HFFc6 (cell line): ENCODE measurements at places on chromosomes 2 and 18. TPM values are rescaled to one million over a fixed set of nuclear protein-coding genes. Genes with fewer than 3 reads are reported as not detected.

- DNase-seq = no peak
These were observed 807.1 kb downstream of the RNF144A start for GRCh38 chr2:7724336-7724735.

The MC5R gene
- total RNA-seq = not detected in 3 replicates

The ABCG8 gene
- total RNA-seq = not detected in 3 replicates

The TTN gene
- 0.17 to 0.60 TPM (median 0.41 TPM) in 3 replicates for total RNA-seq

- DNase-seq = no peak
These were observed 123.3 kb downstream of the PXDN start for GRCh38 chr2:1621041-1621440.

- no peak for DNase-seq
These were observed 134.4 kb downstream of the SETBP1 start for GRCh38 chr18:44815108-44815507.

- no peak for DNase-seq
These were observed 35.9 kb upstream of the MGAT5 start for GRCh38 chr2:134217924-134218323.

The GPR155 gene
- 3.2 to 6.7 TPM (median 6.3 TPM) in 3 replicates for total RNA-seq

GRCh38 chr18:62045316-62045715, 141.5 kb downstream of the PIGN start:
- DNase-seq = no peak

DNA sequence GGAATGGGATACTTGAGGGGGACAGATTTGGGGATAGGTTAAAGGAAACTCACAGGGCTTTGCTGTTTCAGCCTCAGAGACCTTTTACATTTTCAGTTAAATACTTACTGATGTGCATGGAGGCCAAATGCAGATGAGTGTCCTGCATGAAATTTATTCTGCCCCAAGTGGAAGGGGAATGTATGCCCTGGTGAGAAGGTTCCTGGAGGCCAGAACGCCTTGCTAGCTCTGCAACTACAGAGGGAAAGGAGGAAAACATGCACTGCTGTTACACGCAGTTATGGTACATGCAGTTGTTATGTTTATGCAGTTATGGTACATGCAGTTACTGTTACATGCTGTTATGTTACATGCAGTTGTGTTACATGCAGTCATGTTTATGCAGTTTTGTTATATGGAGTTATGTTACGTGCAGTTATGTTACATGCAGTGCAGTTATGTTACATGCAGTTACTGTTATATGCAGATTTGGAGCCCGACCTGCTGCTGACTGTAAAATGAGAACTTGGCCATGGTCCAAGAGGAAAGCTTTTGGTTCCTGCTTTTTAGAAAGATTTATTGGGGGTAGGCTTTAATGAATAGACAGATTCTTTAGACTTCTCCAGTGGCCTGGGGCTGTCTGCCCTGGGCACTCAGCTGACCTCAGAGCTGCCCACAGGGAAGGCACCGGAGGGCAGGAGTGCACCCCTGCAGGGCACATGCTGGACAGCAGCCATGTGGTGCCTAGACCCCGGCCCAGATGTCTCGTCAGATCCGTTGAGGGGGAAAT, 84.1 kb downstream of the LDLRAD4 start:
- no peak for DNase-seq

DNA sequence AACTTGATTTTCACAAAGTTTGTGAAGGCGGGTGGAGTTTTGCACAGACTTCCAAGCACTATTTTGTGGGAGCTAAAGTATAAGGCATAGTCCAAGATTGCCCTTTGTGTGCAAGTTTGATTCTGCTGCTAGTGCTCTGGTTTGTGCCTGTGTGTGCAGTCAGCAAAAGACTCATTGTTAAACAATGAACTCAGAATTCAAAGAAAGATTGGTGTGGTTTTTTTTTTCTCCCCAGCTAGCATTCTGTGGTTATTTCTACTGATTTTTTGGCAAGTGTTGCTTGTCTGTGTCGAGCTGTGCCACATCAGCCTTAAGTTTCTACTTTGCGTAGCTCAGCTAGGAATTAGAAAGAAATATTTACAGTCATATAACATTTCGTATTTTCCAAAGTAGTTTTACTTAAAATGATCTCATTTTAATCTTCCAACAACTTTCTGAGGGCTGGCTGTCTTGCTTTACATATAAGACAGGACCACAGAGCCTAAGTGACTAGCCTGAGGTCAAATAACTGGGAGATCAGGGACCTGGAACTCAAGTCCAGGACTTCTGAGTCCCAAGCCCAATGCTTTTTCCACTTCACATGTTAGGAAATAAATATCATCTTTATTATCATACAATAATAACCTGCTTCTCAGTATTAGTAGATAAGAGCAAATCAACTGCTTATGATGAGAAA, 69.8 kb downstream of the BABAM2 start:
- peak; percentile 81 for DNase-seq

The NPAS2 gene
- total RNA-seq = 9.0 to 17.6 TPM (median 13.3 TPM) in 3 replicates

- no peak for DNase-seq
These were observed 776.6 kb downstream of the TSN start for GRCh38 chr2:122532072-122532344.

The ENOSF1 gene
- 9.7 to 15.4 TPM (median 10.0 TPM) in 3 replicates for total RNA-seq

DNA sequence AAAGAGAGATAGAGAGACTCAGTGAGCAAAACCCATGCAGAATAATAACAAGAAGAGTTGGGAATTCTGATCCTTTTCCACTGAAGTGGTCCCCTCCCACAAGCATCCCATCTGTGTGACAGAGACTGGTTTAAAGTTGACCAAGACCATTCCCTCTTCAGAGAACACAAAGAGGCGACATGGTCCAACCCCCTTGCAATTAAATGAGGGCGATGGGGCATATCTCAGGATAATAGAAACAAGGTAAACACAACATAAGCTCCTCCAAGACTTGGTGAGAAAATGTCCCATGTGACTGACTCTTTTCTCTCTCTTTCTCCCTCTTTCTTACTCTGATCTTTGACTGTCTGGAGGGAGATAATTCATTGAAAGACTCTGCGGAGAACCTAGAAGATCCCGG, 526.7 kb downstream of the SOX11 start:
- DNase-seq = no peak

DNA sequence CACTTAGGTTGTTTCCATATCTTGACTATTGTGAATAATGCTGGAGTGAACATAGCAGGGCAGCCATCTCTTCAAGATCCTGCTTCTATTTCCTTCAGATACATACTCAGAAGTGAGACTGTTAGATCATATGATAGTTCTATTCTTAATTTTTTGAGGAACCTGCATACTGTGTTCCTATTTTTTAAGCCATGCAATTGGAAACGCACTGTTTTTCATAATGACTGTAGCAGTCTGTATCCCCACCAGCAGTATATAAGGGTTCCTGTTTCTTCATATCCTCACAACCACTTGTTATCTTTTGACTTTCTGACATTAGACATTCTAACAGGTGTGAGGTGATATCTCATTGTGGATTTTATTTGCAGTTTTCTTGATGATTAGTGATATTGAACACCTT, 15.5 kb downstream of the NEURL3 start:
- DNase-seq = no peak

DNA sequence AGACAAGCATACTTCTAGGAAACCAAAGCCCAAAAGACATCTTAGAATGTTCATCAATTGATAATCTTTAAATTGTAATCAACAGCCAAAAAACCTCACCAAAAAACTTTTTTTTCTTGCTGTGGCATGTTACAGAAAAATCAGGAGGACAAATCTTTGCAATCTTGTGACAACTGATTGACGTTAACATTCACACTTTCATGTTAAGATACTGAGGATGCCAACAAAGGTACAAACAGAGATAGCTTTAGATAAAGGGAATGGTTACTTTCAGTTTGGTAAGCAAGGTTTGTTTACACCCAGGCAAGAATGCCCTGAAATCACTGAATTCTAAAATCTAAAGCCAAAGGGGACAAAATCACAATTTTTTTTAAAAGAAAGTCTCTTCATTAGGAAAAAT, 92.4 kb downstream of the ZAP70 start:
- DNase-seq = no peak

The RTTN gene
- total RNA-seq = 11.1 to 15.8 TPM (median 14.1 TPM) in 3 replicates

The HOXD12 gene
- total RNA-seq = 0.13 to 0.32 TPM in 2 of 3 replicates, not detected in the other

- no peak for DNase-seq
These were observed 1187.5 kb upstream of the NXPH2 start for GRCh38 chr2:139967665-139968064.

DNA sequence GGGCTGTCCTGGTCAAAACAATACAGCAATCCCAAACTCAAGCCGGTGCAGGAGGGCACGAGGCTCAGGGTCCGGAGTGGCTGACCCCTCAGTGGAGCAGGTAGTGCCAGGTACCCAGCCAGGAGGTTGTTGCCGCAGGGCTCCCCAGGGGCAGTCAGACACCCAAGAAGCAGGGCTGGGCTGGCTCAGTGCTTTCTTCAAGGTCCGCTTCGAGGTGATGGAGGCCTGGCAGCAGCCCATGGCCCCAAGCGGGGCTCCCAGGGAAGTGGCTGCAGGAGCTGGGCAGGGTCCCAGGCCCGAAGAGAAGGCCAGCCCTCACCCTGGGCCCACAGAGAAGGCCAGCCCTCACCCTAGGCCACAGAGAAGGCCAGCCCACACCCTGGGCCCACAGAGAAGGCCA, 55.3 kb upstream of the COPS8 start:
- no peak for DNase-seq

DNA sequence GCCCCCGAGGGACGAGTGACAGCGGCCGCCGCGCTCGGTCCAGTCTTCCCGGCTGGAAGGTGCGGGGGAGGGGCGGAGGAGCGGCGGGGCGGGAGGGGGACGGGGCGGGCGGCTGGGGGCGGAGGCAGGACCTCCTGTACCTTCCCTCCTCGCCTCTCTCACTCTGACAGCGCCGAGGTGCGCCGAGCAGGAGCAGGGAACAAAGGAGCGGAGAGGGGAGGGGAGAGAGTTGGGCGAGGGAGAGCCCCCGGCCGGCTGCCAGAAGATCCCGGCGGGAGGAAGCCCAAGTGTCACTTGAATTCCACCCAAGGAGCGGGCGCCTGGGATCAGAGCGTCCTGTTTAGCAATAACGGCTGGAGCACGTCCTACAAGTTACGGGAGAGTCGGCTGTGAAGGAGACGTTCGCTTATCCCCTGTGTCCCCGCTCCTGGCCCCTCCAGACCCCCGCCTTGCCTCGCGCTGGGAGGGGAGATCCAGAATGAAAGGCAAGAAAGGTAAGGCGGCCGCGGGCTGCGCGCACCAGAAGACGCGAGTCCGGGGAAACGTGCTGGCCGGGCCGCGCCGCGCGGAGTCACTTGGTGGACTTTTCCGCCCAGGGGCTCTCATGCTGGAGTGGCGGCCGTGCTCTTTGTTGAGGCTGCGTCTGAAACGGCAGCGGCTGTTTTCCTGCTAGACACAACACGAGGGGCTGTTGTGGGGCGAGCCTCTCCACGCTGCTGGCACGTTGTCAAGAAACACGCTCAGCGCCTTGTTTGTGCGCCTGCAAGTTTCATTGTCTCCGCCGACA, at the start of gene TGIF1:
TGIF1 (plus strand) TSS at position 161 of the 787 bp plus-strand sequence; CDS start at position 479, 318 bp downstream.
- peak; percentile 73 for DNase-seq

- DNase-seq = no peak
These were observed 377.4 kb downstream of the SETBP1 start for GRCh38 chr18:45057955-45058600.

The DUSP28 gene
- 3.1 to 6.8 TPM (median 4.5 TPM) in 3 replicates for total RNA-seq

DNA sequence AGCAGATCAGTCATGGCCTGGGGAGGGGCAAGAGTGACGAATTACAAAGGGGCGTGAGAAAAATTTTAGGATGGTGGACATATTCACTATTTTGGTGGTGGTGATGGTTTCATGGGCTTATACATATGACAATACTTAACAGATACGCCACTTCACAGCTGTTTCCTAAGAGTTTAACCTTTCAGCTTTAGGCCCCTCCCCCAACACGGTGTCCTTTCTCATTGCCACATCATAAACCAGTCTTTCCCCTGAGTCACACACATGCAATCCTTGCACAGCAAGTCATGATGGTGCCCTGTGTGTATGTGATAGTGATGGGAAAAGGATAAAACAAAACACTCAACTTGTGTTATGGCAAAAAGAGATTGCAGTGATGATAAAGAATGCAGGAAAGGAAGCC, 47.6 kb upstream of the IL1R1 start:
- DNase-seq = peak; percentile 92

The KANSL3 gene
- 18.9 to 26.6 TPM (median 19.3 TPM) in 3 replicates for total RNA-seq

GRCh38 chr2:185384822-185385560, 353.6 kb upstream of the FSIP2 start:
- DNase-seq = no peak

- DNase-seq = no peak
These were observed 97.8 kb upstream of the RASGRP3 start for GRCh38 chr2:33378556-33379210.

DNA sequence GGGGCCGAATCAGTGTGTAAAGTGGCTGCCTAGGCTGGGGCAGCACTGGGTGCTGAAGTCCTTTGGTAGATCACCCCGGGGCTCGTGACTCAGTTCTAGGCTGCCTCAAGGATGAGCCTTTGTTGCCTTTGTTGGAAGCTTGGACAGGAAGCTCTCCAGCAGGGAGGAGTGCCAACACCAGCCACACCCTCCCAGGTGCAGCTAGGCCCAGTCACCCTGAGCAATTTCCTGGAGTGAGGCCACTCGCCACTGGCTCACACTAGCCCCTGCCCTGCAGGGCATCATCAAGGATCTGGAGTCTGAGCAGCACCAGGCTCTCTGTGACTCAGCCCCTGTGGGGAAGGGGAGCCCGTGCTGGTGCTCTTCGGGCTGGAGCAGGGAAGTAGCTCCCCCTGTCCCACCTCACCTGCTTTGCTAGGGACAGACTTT, 6.7 kb upstream of the SDC1 start:
- DNase-seq = peak; percentile 61

GRCh38 chr2:179636100-179636980, 225.1 kb downstream of the ZNF385B start:
- DNase-seq = no peak

- DNase-seq = no peak
These were observed 43.1 kb downstream of the TTN start for GRCh38 chr2:178764097-178764496.

The RFX8 gene
- 3.0 to 5.4 TPM (median 3.8 TPM) in 3 replicates for total RNA-seq

DNA sequence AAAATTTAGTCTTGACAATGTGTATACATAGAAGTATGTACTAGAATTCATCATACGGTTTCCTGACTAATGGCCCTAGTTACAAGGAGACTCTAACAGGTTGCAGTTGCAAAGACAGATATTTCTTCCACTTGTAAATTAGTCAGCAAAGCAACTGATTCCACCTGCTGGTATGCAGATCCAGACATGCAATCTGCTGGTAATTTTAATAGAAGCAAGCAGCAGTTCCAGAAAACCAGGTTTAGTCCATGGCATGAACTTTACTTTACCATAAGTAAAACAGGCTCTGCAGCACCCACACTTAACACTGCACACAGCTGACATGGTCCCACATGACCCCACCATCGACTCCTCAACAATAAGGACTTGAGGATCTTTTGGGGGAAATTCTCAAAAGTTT, 110.9 kb upstream of the SP3 start:
- DNase-seq = no peak

The C1D gene
- total RNA-seq = 17.8 to 19.9 TPM (median 19.7 TPM) in 3 replicates

GRCh38 chr2:160425434-160426151, 68.0 kb downstream of the RBMS1 start:
- peak; percentile 64 for DNase-seq

- DNase-seq = no peak
These were observed 7.3 kb downstream of the IRS1 start for GRCh38 chr2:226792155-226792881.

GRCh38 chr2:46087492-46087891, 209.7 kb upstream of the EPAS1 start:
- no peak for DNase-seq

The AMER3 gene
- not detected in 3 replicates for total RNA-seq
